Activated T-helper 2 cell treated with anti-CD3 and anti-CD28 coated beads, Interferon-gamma antibody, Interleukin-2, Interleukin-4, amounts not matched to agents 10 μg/mL and 5 μg/mL and 100 μg/mL, durations not matched to agents 14 hours and 24 hours and 36 hours (primary cell): ENCODE measurements at places on chromosomes 5 and 9.

- no peak for DNase-seq
Measured at GRCh38 chr9:3059781-3060468, 216.0 kb upstream of the PUM3 start.

DNA sequence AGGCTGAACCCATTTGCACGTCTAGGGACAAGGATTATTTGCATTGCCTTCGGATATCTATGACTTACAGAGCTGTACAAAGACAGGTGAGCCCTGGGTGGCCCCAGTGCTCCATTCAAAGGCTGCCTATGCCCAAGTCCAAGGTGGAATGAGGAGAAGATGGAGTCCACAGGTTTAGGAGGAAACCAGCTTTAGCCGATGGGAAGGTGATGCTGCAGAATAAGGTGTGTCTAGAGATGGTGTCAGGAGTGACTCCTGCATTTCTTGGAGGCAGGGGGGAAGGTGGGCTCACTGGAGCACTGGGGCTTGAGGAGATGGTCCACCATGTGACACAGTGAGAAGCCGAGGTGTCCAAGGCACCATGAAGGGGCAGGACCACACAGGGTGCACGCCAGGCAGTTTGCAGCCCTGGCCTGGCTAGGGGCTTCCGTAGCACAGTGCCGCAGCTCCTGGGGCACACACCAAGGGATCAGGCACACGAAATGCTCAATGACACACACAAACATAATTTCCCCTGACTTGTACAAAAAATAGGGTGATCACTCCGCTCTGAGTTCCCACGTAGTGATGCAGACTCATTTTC is 32.1 kb downstream of the SEMA4D start:
- no peak for DNase-seq

GRCh38 chr5:12861886-12862654 is 957.8 kb upstream of the CTNND2 start:
- no peak for DNase-seq

GRCh38 chr5:102719886-102720285 is 35.2 kb upstream of the PAM start:
- DNase-seq: no peak

DNA sequence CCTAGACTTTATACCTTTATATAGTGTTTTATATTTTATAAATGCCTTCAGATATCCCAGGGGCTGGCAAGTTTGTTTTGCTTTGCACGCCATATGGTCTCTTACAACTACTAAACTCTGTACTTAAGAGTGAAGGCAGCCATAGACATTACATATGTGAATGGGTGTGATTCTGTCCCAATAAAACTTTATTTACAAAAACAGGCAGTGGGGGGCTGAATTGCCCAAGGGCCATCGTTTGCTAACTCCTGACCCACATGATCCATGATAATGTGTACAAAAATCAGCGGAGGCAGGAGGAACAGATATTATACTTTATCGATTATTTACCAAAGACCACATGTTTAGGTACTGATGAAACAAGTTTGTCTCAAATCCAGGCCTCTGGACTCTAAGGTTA is 35.8 kb upstream of the ISCA1 start:
- DNase-seq: no peak

DNA sequence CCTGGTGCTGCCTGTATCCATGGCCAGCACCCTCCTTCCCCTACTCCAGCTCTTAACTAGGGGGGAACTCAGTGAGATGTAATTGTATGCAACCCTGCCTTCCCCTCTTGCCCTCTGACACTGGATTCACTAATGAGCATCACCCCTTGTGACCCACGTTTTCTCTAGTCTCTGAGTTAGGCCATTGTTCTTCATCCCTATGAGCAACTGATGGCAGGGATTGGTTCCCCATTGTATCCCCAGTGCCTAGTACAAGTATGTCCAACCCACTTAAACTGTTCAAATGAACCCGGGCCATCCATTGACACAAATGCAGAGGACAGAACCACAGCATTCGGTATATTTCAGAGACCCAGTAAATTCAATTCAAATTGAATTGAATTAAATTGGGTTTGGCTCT is 77.6 kb upstream of the ASTN2 start:
- DNase-seq: no peak

GRCh38 chr5:163269624-163270023 is 167.8 kb upstream of the CCNG1 start:
- DNase-seq: no peak

DNA sequence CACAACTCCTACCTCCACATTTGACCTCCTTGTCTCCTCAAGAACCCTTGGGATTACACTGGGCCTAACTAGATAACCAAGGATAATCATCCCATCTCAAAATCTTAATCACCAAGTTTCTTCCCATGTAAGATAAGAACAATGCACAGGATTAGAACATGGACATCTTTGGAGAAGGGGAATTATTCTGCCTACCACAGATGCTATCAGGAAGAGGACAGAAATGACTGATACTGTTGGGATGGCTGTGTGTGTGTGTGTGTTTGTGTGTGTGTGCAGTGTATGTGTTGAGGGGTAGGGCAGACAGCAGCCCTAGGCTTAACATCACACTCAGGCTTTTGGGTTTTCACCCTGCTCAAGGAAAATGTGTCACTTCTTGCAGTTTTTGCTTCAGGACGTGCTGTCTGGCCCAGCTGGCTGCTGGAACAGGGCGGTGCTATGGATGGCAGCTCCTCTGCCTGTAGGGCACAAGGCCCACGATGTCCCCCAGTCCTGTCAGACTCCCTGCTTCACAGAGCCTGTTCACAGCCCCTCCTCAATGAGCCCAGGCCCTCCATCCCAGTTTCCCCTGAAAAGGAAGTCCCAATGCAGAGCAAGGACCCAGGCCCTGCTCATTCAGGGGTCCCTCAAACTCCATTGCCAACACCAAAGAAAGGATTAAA is 7.7 kb downstream of the CA9 start:
- DNase-seq: no peak

DNA sequence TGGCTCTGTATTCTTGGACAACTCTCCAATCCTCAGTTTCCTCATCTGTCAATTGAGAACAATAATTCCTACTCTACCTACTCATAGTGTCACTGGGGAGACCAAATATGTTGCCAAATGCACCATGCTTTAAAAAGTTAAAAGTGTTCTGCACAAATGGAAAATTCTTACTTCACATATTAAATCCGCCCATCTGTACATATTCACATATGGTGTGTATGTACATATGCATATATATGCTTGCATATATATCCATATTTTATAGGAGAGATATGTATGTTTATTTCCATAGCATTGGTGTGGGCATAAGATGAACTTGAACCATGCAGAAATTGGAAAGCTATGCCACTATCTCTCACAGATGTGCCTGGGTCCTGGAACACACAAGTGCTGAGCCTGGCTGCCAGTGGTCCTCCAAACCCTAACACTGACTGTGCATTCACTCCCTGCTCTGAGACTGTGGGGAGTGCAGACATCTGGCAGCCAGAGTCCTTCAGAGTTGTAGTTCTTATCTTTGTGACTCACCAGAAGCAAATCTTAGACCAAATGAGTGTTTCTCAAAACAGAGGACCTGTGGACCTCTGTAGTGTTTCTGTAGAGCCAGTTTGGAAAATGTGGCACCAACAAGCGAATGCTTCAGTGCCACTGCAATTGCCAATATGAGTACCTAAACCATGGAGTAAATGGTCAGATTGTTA is 168.7 kb downstream of the GRIA1 start:
- DNase-seq: no peak

DNA sequence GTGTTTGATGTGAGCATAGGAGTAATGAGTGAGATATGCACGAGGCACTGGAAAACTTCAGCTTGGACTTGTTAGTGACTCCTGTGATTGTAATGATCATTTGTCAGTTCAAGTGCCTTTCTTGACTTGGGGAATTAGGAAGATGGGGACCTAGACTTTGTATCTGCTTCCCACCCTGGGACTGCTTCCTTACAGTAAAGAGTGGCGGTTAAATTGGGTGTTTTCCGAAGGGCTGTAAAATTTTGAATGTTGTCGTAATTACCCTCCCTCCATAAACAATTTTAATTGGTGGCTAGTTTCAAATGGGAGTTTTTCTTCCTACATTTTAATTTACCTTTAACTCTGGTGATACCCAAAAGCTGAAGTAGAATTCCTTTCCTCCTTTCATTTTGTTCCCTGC is 23.5 kb upstream of the FAM120AOS start:
- DNase-seq: no peak

DNA sequence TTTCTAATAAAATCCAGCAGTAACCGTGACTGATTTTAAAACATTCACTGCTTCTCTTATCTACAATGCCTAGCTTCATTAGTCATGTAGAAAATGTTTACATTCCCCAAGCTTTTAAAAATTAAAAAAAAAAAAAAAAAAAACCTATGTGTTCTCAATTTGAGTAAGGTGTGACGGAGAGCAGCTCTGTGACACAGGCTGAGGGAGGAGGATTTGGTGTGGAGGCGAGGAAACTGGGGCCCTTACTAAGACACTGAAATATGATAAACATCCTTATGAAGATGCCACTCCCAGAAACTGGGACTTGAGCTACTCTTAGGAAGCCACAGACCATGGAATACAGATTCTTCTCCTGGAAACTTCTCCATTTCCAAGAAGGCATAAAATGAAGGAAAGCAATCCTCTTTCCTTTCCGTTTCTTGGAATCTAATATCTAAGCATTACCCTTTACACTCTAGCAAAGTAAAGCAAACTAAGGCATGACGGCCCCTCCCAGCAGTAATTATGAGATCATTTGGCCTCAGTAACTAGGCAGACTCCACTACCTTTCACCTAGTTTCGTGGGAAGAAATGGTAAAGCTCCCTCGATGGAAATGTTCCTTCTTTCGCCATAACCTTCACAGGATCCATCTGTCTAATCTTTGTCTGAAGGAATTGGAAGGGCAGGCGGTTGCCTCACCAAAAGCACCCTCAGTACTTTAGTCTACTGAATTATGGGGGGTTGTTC is 23.5 kb downstream of the GRAMD2B start:
- peak; percentile 51 for DNase-seq

GRCh38 chr5:126973193-126973592 is 57.2 kb downstream of the MARCHF3 start:
- no peak for DNase-seq

DNA sequence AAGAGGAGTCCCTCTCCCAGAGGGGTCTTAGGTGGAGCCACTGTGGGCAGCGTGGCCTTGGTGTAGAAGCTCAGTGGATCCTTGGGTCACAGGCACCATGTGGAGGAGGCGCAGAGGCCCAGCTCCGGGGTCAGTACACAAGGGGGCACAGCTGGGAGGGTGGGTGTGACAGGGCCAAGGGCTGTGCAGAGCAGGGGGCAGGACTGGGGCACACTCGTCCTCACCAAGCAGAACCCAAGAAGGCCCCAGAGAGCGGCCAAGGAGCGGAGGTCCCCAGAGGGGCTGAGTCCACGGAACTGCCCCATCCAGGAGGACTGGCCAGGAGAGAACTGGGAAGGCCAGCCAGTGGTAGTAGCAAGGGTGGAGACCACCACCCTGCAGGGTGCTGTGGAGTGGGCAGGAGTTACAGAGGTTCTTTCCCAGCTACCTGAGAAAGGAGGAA is 2.5 kb upstream of the LPCAT1 start:
- DNase-seq: no peak

- DNase-seq: no peak
Measured at GRCh38 chr9:81002242-81002641, 687.1 kb downstream of the TLE1 start.

GRCh38 chr5:94746731-94747124 is 128.3 kb downstream of the SLF1 start:
- DNase-seq: no peak

GRCh38 chr5:68450245-68450852 is 234.8 kb downstream of the PIK3R1 start:
- DNase-seq: no peak

DNA sequence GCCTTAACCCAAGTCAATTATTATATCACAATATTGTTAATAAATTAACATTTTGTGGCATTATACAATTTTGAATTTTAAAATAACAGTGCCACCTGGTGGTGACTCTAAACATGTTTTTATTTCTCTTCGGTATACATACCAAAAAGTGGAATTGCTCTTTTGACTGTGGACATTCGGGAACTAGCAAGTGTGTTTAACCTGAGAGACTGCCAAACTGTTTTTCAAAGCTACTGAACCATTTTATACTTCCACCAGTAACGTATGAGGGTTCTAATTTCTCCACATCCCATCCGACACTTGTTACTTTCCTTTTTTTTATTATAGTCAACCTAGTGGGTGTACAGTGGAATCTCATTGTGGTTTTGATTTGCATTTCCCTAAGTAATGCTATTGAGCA is 18.3 kb upstream of the HSDL2 start:
- no peak for DNase-seq

DNA sequence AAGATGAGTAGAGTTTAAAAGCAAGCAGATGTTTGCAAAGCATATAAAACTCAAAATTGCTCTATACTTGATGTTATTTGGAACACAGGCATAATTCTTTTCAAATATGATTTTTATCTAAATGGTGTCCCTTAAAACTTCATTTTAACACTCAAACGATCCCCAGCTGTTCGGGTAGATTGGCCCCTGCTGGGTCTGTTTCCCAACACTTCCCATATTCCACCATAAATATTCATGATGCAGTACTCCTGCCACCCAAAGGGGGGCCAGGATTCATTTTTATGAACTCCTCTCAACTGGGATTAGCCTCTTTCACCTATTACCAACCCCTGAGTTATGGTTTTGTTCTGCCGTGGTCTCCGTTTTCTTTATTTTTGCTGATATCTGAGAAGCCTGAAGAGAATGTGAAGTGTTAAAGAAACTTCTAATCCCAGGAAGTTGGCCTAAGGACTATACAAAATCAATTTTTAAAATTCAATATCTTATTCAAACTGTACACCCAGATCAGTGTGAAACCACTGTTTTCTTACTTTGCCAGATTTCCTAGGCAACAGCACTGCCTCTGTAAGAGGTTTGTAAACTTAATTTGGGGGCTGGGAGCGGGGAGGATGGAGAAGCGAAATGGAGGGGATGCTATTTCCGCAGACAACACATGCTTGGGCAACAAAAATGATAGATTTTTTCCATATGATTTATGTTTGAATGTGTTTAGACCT is 384.1 kb downstream of the DMRT2 start:
- DNase-seq: no peak

DNA sequence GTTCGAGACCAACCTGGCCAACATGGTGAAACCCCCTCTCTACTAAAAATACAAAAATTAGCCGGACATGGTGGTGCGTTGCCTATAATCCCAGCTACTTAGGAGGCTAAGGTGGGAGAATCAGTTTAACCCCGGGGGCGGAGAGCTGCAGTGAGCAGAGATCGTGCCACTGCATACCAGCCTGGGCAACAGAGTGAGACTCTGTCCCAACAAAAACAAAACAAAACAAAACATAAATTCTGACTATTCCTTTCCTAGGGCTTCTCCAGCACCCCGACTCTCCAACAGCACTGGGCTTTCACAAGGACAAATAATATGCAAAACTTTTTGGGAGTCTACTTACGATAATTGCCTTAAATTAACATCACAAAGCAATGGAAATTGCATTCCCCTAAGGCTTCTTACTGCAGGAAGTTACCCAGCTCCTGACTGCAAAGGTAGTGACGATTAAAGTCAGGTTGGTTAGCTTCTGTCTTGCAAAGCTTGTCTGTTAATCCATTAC is 15.9 kb upstream of the CDKN2AIPNL start:
- DNase-seq: no peak

DNA sequence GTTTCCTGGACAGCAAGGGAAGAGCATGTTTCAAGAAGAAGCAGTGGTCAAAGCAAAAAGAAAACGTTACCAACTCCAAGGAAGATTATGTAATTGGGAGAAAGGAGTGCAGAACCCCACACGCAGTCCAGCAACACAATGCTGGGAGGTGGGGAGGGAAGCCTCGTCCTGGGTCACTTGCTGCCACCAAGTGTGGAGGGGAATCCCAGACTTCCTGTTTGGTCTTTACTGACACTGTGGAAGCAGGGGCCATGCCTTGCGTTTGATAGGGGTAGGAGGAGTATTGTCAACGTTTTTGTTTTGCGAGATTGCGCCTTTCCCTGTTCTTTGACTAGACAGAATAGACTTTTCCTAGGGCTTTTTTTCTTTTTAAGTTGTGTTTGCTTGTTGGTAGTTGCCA is 421.0 kb downstream of the KDM4C start:
- DNase-seq: no peak
